ENCODE measurements at places on chromosomes 5 and 9.

DNA sequence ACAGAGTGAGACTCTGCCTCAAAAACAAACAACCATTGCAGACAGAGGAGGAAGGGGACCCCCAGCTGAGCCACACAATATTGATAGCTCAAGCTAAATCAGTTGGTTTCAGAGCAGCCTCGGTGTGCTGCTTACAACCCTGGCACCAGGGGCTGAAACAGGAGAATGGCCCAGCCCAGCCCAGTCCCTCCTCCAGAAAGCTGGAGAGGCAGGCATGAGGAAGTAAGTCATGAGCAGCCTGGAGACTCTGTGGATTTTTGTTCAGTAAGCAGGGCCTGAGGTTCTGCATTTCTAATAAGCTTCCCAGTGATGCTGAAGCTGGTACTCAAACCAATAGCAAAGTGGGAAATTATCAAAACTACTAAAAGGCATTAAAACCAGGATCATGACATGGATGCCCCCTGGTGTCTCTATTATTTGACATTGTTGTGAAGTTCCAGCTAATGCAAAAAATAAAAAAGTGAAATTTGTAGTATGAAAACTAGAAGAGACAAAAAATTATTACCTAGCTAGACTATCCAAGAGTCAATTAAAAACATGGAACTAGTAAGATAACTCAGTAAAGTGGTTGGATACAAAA, 14.2 kb downstream of the PRRT1B start:
- DNase-seq: no peak

- no peak for DNase-seq
Measured at GRCh38 chr5:53913941-53914340, 353.5 kb downstream of the NDUFS4 start.

- no peak for DNase-seq
Measured at GRCh38 chr5:66337626-66338226, 193.6 kb downstream of the SREK1 start.

DNA sequence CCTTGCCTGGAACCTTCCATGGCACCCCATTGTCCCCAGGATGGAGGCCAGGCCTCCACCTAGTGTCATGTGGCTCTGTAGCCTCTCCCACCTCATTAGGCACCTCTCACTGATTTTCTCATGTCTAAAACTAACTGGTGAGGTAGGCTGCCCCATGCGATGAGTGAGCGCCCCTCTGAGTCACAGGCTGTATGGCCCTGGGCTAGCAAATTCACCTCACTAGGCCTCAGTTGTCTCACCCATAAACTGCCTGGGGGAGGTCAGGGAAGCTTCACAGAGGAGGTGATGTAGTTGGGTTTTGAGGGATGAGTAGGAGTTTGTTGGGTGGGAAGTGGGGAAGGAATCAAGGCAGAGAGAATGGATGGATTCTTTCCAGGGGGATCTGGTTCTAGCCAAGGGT, 8.8 kb downstream of the RXRA start:
- no peak for DNase-seq

DNA sequence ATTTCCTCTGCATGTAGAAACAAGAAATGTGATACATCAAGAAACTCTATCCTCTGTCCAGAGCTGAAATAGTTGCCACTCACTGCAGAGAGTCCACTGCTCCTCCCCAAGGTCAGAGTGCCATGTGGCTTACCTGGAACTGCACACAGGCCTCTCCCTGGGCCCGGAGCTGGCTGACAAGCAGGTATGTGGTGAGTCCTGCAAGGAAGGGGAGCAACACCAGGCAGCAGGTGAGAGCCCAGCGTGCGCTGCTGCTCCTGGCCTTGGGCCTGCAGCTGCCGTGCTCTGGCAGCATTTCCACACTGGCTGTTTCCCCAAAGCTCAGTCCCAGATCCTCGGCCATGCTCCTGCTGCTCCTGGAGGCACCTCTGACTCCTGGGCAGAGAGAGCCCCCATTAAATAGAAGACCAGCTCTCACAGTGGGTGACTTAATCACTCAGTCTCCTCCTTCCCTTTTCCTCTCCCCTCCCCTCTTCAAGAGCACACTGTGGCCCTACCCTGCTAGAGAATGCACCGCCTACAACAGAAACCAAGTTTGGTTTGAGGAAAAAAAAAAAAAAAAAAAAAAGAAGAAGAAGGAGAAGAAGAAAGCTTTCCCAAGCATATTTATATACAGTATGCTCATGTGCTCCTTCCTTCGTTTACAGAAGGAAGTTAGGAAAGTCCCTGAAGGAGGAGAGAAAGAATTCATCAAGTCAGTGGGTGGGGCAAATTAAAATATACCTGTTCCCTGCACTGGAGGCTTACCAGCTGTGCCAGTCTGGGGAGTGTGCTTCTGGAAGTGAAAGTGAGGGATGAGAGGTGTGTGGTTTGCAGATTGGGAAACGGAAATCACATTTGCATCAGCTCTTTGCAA, at the start of gene TNFSF15:
Gene TNFSF15, minus strand, starts transcription at position 370 of the 856 bp plus-strand sequence. Its CDS starts 27 bp downstream, at position 343.
- DNase-seq: no peak

- DNase-seq: no peak
Measured at GRCh38 chr9:15352306-15352705, 45.3 kb upstream of the TTC39B start.

DNA sequence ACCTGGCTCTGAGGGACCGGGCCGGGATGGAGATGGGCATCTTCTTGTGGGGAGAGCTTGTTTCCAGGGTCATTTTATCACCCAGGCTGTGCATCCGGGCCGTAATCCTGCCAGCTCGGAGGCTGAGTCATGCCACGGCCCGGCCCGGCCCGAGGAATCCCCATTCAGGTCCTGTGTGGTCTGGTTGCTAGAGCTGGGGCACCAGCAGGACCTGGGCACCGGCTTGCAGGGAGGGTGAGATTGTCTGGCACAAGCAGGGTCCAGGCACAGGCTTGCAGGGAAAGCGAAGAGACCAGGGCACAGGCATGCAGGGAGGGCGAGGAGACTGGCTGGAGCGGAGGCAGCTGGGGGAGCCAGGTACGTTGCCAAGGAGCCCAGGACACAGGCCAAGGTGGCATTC, 106.8 kb downstream of the RXRA start:
- DNase-seq: no peak

- DNase-seq: no peak
Measured at GRCh38 chr5:80985600-80986228, 25.6 kb downstream of the RASGRF2 start.

GRCh38 chr9:91948597-91949391, 1.2 kb downstream of the ROR2 start:
- DNase-seq: no peak

DNA sequence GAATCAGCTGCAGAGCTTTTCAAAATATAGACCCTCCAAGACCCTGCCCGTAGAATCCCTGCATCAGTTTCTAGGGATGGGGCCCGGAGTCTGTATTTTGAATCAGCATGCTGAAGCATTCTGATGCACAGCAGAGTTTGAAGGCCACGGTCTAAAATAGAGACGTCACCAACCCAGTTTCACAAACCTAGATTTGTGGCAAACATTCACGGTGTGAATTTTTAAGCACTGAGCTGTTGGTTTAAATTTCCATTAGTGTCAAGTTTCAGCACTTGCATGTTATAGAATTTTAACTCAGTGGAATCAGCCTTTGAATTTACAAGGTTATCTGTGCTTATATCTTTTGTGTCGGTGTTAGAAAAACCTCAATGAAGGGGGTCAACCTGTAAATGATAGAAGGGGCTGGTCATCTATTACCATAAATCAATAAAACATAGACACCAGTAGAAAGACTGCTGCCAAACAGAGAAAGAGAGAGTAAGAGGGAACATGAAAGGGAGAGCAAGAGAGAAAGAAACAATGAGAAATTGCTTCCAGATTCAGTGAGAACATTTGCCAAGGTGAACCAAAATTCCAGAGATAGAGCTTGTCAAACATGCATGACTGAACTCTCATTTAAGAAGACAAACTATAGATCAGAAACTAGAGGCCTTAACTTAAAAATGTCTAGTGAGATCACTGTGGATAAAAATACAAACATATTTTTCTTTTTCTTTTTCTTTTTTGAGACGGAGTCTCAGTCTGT, 414.9 kb downstream of the ZSWIM6 start:
- DNase-seq: no peak

GRCh38 chr5:126267438-126267837, 155.8 kb upstream of the GRAMD2B start:
- no peak for DNase-seq

DNA sequence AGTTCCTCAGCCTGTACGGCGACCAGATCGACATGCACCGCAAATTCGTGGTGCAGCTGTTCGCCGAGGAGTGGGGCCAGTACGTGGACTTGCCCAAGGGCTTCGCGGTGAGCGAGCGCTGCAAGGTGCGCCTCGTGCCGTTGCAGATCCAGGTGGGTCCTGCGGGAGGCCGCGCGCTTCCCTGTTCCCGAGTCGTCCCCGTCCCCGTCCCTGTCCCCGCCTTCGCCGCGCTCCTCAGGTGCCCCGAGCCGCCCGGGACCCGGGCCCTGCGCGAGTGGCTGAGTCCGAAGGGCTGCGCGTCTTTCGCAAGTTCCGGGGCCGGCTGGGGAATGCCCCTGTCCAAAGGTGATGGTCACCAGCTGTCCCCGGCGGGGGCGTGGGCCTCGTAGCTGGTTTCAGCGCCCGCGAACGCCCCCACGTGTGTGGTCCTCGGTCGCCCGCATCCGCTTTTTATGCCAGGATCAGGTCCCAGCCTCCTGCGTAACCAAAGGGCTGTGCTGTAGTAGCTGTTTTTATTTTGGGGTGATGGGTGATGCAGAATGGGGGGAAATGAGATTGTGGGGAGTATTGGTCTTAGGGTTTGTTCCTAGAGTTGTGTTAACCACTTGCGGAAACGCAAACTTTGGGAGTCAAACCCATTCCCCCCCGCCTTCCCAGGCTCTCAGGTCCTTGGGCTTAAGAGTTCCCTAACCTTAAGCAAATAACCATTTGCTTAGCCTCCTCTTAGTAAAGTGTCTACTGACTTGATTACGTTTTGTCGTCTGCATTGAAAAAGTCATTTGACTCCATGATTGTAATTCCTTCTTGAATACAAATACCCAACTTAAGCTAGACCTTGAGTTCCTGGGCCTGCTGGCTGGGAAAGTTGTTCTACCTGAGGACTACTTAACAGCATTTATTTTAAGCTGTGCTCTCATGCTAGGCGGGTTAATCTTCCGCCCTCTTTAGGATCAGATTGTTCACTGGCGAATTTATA, 663 bp downstream of the ISOC1 start:
- peak; percentile 60 for DNase-seq

DNA sequence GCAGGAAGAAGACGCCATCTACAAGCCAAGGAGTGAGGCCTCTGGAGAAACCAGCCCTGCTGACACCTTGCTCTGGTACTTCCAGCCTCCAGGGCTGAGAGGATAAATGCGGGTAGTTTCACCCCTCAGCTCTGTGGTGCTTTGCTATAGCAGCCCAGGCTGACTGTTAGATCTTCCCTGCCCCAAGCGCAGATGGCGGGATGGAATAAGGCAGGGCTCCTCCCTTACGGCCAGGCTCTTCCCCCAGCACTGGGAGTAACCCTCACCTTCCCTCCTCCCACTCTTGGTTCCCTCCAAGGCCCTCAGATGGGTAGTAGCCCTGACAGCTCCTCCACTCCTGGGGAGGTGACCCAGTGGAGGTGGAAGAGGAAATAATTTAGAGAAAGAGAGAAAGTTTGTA, 285.1 kb downstream of the GADD45G start:
- DNase-seq: no peak

DNA sequence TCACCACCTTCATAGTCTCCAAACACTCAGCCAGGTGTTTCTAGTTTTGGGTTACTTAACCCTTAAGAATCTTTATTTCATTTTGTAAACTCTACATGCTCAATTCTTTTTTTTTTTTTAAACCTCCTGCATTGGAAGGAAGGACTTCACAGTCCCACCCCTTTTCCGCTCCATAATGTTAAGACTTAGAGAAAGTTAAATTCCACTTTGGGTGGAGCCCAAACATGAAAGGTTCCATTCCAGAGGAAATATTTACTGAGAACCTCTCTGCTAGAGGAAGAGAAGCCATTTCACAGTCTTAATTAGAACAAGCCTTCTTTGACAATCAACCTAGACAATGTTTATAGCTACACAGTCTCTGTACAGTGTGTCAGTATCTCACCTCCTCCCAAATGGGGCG, 312.3 kb downstream of the MLLT3 start:
- DNase-seq: no peak

DNA sequence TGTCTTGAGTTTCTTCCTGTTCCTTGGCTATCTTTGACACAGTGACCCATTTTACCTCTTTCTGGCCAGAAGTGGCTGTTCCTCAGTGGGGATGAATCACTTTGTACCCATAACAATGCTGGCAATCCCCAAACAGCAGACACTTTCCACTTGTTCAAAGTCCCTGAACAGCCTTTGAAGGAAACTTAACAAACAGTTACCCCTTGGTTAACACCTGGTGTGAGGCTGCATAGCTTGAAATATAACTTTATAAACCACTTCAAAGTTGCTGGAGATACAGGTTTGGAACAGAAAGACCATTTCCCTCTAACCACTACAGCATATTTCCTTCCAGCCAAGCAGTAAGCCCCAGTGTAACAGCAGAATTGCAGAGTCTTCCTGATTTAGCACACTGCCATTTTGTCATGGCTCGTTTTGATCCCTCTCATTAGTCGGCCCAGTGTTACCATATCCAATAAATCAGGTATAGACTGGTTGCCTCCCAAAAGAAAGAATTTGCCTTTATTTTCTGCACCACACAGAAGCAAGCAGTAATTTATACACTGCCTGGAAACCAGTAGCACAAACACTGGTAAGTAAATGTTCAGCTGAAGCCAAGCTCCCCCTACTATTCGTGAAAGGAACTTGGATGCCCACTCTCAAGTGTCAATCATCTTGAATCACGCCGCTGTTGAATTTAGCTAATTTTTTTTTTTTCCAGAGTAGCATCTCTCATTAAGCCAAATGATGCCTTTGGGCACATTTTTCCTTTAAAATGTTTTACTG, 225.9 kb downstream of the PIK3R1 start:
- DNase-seq: no peak

GRCh38 chr5:171627936-171628632, 157.5 kb upstream of the SMIM23 start:
- no peak for DNase-seq

DNA sequence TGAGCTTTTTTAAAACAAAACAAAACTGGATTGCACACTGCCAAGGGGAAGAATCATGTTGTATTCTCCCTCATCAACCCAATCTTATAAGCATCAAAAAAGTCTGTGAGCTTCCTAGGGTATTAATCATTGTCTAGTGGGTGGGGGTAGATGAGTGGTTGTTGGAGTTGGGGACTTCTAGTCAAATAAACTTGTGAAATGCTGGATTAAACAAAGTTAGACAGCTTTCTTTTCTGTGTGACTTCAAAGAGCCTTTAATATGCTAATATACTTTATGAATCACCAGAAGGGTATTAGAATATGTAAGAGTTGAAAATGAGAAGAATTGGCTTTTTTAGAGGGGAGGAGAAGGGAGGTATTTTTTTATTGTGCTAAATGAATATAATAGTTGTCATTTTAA, 87.7 kb downstream of the GALNT10 start:
- DNase-seq: no peak

- no peak for DNase-seq
Measured at GRCh38 chr5:113660706-113661250, 147.3 kb downstream of the YTHDC2 start.

DNA sequence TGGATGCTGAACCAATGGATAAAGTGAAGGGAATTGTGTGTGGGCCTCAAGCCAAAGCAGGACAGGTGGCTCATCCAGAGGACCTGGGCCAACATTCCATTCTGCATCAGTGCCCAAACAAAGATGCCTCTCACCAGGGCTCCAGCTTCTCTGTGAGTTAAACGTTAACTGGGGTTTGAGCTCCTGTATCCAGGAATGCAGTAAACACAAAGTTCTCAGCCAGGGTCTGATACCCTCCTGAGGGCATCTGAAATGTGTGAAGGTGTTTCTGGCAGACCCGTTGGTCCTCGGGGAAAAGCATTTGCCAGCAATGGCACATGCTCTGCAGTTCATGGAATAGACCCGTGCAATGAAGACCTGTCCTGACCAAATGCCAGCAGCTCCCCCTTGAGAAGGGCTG, 33.9 kb upstream of the AOPEP start:
- no peak for DNase-seq
